ENCODE measurements at places on chromosomes 7 and 10.

DNA sequence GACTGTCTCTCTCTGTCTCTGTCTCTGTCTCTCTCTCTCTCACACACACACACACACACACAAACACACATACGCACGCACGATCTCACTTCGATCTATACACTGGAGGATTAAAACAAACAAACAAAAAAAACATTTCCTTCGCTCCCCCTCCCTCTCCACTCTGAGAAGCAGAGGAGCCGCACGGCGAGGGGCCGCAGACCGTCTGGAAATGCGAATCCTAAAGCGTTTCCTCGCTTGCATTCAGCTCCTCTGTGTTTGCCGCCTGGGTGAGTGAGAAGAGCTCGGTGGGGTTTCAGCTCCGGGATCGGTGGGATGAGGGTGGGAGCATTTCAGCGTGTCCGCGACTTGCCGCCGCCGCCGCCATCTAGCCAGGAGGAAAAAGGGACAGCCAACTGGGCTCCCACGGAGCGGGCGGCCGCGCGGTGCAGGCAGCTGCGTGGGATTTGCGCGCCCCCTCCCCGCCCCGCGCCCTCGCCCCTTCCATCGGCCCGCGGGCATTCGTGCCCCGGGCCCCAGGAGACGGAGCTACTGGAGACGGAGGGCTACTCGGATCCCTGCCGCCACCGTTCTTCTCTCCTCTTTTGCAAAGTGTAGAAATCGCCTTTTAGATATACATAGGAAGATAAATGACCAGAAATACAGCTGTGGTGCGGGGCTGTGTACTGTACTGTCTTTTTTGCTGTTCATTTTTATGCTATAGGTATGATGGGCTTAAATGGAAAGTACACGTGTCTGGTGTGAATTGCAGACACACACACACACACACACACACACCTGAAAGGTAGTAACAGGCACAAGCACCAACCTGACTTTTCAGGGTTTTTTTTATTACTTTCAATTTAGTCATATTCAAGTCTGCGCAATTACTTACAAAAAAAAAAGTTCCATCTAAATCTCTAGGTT lies 581 bp downstream of the PTPRZ1 start:
- DNase-seq, result no peak

DNA sequence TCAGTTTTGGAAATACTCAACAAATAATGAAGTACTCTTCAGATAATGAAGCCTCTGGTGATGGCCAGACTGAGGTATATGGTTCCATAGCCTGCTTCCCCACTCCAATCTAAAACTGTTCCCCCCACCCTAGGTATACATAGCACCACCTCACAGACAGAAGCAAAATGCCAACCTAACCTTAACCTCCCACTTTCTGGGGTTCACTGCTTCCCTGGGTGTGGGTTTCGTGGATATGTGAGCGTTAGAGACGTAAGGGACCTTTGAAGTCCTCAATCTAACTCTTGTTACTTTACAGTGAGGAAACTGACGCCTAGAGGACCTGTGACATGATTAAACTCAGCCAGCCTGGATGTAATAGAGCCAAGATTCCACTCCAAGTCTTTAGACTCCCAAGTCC lies 1.4 kb downstream of the RHBDD2 start:
- DNase-seq, result no peak

GRCh38 chr7:151025924-151026671 lies 1.8 kb upstream of the ATG9B start:
- no peak for DNase-seq

GRCh38 chr10:32961895-32962369 lies 3.9 kb upstream of the ITGB1 start:
- no peak for DNase-seq

- DNase-seq, result no peak
These were observed 1.7 kb downstream of the PTPRN2 start for GRCh38 chr7:158585721-158586498.

Measured in NCI-H2107 (cell line).